WERI-Rb-1 (cell line): ENCODE measurements at places on chromosomes 5 and 9.
A peak's percentile ranks its signal among the peaks of the same experiment; 100 is the strongest.

DNA sequence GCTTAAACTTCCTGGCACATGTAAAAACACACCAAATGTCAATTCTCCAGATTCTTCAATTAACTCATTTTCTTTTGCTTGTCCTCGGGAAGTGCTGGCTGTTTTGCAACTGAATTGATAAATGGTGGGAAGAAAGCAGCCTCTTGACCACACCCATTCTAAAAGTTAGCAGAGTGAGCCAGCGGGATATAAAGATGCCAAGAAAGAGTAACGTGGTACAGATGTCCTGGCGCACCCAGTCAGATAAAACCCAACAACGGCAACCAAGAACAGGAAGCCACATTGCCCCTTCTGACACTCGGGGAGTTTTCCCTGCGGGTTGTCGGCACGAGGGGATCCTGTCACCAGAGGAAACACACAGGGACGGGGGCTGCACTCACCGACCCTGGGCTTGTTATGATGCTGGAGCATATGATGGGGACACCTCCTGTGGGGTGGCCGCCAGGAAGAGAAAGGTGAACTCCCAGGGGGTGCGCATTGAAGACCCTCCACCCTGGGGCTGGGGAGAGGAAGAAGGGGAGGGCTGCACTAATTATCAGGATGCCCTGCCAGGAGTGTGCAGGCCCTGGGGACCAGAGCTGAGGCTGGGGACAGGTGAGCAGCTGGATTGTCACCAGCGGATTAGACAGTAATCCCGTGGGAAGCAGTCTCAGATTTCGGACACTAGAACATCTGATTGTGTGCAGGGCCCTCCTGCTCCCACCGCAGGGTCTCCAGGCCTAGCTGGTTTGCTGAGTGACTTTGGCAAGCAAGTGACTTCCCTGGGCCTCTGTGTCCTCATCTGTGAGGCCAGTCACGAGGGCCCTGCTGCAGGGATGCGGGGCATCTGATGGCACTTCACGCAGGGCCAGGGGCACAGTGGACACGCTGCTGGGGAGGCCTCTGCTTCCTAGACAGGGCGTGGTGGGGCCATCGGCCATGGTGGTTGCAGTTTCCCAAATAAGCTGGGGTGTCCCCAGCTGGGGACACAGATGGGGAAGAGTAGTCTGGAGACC, 59.2 kb downstream of the CRB2 start:
- DNase-seq = peak; percentile 76

- no peak for DNase-seq
These were observed 852 bp downstream of the IL9 start for GRCh38 chr5:135894789-135895188.

DNA sequence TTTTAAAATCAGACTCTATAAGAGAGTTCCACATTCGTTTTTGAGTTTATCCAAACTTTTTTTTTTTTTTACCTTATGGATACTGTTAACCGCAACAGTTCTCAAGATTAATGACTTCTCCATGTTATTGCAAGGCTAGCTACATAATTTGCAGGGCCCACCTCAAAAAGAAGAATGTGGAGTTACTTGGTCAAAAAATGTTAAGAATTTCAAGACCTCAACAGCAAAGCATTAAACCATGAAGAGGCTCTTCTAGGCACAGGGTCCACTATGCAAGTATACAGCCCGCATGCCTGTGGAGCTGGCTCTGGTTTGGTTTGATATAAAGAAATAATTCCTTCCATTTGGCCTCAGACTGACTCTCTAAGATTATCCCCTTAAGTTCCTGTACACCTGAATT, 133.3 kb upstream of the TLX3 start:
- DNase-seq = no peak

DNA sequence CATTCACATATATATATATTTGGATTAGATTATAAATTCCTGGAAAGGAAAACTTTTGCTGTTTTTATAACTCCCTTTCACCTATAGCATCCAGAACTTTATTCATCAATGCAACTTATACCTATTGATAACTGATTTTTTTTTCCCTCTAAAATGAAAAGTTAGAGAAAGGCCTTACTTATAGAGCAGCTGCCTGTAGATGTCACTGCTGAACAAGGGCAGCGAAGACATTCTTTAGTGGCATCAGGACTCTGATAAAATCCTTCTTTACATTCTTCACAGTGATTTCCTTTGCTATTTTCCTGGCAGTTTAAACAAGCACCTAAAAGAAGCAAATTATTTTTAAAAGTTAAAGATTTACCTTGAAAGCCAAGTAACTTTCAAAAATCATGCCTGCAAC, 32.3 kb upstream of the CDK5RAP2 start:
- no peak for DNase-seq

DNA sequence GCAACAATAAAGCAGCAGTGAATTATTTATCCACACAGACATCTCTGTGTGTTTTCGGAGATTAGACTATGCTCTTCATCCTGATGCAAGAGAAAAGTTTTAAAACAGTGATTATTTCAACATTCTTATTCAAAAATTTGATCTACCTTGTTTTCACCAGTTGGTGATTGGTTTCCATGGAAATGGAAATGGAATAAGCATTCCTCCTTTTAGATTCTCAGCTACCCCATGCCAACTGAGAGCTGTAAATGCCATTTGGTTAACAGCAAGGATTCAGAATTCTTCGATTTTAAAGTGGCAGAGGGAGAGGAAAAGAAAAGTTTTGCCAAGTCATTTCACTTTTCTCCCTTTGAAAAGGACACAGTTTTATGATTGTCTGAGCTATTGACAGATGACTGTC, 154.7 kb downstream of the PCSK5 start:
- DNase-seq = no peak

GRCh38 chr5:137128012-137128411, 371.1 kb downstream of the SPOCK1 start:
- no peak for DNase-seq

- peak; percentile 39 for DNase-seq
These were observed 732 bp downstream of the PBX3 start for GRCh38 chr9:125747765-125748445.

GRCh38 chr5:124061663-124062062, 549.7 kb downstream of the CSNK1G3 start:
- no peak for DNase-seq
